Karpas-422 (cell line): ENCODE measurements at places on chromosomes 2 and 18. TPM values are rescaled to one million over a fixed set of nuclear protein-coding genes. Genes with fewer than 3 reads are reported as not detected.

- no peak for DNase-seq
Measured at GRCh38 chr2:141501752-141502151, 629.1 kb downstream of the LRP1B start.

DNA sequence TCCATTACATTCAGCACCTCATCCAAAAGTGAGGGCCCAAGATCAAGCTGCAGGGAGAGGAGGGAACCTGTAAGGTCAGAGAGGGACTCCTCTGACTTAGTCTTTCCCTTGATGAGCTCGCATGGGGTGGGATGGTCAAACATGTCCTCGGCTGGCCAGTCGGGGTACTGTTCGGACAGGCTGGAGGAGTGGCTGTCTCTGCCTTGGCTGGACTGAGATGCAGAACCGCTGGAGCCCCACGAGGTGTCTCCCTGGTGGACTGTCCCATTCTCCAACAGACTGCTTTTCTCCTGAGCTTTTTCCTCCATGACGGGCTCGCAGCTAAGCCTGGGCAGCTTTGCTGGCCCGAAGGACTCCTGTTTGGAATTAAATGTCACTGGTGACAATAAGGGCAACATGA lies 25.6 kb downstream of the CDC42EP3 start:
- no peak for DNase-seq

- no peak for DNase-seq
Measured at GRCh38 chr2:196963961-196964360, 37.5 kb upstream of the PGAP1 start.

DNA sequence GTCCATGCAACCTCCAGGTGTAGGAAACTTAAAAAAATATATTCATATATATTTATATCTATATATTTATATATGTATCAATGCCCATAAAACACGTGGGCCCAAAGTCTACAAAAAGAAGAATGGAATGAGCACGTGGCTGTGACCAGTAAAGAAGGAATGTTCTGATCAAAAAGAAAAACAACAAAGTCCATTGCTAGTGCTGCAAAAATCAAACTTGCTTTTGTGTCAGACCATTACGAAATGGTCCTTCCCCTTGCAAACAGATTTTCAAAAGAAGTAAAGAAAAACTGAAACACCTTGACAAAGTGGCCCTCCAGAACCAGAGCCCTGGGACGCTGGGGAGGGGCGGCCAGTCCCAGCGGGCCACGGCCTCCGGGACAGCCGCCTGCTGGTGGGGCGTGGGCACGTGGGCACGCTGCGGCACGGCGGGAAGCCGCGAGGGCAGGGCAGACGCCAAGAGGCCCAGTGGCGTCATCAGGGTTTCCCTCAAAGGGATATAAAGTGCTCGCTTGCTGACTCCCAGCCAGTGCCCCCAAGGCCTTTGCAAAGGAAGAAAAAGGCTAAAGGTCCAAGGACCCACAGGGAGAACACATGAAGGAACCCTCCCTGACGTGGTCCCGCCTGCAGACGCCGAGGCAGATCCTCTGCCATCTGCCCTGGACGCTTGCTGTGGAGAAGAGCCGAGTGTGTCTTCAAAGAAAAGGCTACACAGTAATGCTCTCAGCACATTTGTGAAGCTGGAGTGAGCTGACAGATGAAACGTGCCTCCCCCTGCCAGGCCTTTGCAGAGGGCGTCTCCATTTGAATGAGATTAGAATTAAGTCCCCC lies 201.8 kb downstream of the TWIST2 start:
- DNase-seq, result no peak

CSRNP3 gene
- 6.0 and 16.8 TPM in 2 replicates for total RNA-seq
